IMR-90 (cell line): ENCODE measurements at places on chromosomes 2 and 18.

GRCh38 chr2:206979365-206979764 lies 40.0 kb downstream of the CPO start:
- DNase-seq = no peak

- DNase-seq = no peak
These were observed 42.2 kb upstream of the RTN4 start for GRCh38 chr2:55092439-55092838.

- DNase-seq = no peak
These were observed 33.2 kb downstream of the XPO1 start for GRCh38 chr2:61504949-61505348.

DNA sequence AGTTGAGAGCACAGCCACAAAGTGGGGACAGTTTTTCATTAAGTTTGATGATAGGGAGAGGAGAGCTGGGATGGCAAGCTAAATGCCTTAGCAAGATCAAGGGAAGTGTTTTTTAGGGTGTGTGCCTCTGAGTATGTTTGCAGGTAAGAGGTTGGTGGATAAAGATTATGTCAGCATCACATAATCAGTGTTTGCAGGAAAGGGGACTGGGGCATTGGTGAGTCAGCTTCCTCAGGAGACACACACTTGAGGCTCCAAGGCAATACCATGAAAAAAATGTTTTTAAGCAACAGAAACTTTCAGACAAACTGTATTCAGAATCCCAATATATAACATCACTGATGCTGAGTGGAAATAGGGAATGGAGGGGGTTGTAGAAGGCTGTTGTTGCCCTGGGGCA lies 25.4 kb upstream of the DTNB start:
- peak; percentile 36 for DNase-seq

DNA sequence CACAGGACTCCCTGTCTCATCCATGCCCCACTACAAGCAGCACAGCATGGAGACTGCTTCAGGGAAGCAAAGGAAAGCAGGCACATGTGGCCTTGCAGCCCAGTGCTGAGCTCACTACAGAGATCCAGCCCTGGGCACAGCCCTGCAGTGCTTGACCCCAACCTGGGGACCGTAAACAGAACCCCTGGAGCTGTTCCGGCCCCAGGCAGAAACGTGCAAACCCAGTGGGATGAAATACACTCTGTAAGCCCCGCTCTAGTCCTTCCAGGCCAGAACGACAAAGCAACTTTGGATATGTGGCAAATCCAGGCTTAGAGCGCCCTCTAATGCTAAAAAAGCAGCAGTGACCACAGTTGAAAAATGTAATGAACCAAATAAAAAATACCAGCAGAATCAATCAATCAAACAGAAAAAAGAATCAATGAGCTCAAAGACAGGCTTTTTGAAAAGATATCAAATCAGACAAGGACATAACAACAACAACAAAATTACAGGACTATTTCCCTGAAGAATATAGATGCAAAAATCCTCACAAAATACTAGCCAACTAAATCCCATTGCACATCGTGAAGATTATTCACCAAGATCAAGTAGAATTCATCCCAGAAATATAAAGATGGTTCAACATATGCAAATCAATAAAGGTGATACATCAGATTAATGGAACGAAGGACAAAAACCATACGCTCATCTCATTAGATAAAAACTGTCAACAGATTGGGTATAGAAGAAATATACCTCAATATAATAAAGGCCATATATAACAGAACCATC lies 45.6 kb downstream of the ZNF519 start:
- peak; percentile 37 for DNase-seq

GRCh38 chr2:179746981-179747380 lies 114.4 kb downstream of the ZNF385B start:
- DNase-seq = peak; percentile 7

GRCh38 chr2:45176390-45176789 lies 167.1 kb upstream of the SIX2 start:
- no peak for DNase-seq

- no peak for DNase-seq
These were observed 283.1 kb downstream of the TDRD15 start for GRCh38 chr2:21406911-21407310.

GRCh38 chr2:221310730-221311129 lies 261.4 kb downstream of the EPHA4 start:
- DNase-seq = no peak

GRCh38 chr2:54704688-54705605 lies 18.5 kb upstream of the EML6 start:
- peak; percentile 77 for DNase-seq

DNA sequence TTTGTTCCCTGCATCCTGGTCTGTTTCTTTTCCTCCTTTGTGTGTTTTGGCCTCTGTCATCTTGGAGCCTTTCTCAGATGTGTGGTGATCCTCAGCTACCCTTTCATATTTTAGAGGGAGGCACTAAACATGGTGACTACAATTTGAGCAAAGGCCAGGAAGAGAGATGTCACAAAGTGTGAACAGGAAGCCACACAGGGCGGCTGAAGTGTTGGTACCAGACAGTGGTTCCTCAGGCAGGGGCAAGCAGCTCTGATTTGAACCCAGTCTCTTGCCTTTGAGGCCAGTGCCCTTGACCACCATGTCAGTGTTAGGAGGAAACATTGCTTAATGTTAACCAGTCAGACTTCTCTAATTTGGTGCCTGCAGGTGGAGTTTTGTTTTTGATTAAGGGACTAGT lies 9.2 kb downstream of the LRRFIP1 start:
- no peak for DNase-seq

- DNase-seq = no peak
These were observed at the start of gene CDC42EP3 for GRCh38 chr2:37671009-37671815. CDC42EP3 (minus strand) TSS chr2:37671642; CDS start chr2:37646587, 25,055 bp downstream.

- DNase-seq = no peak
These were observed 232.2 kb downstream of the ZNF804A start for GRCh38 chr2:184830531-184830930.

DNA sequence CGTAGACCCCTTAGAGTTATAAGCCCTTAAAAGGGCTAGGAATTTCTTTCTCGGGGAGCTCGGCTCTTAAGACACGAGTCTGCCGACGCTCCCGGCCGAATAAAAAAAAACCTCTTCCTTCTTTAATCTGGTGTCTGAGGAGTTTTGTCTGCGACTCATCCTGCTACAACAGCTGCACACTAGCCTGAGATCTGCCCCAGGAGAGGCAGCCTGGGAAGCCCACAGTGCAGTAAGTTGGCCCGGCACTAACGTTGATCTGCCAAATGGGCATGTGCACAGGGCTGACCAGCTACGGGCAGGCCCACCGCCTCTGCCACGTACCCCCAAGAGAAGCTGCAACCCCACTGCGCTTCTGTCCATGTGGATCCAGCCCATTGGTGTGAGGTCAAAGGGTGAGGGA lies 8.4 kb upstream of the LIMS2 start:
- peak; percentile 53 for DNase-seq

DNA sequence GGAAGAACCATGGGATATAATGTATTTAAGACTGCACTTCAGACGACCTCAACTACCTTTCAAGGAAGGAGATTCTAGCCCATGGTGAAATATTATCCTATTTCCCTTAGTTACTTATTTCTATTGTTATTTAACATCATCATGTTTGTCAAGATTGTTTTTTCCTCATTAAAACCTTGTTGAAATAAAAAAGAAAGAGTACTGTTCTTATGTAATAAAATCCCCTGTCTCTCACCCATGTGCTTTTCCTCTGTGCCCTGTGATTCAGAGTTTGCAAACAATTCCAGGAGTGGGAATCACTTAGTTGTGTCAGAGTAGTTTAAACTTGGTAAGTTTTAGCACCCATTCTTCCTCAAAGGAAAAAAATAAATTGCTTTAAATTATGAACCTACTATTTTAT lies 43.6 kb downstream of the ERBB4 start:
- no peak for DNase-seq

GRCh38 chr2:45622336-45623075 lies 11.4 kb upstream of the SRBD1 start:
- DNase-seq = no peak

DNA sequence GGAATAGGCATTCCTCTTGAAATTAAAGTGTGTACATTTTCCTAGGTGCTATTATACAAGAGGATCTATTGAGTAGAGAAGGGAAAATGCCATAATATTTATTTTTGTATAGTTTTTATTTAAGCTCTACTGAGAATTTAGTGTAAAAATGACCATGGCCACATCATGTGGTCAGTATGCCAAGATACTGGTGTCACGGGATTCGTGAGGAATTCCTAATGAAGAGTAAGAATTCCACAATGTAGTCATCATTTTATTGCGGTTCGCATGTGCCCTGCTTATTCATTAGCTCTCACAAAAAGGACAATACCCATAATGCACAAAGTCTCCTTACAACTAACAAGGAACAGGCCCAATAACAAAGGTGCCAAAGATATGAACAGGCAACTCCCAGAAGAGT lies 39.3 kb upstream of the PARD3B start:
- peak; percentile 52 for DNase-seq

- no peak for DNase-seq
These were observed 4.4 kb downstream of the FOSL2 start for GRCh38 chr2:28397043-28397381.

- DNase-seq = peak; percentile 14
These were observed 24.4 kb downstream of the RDH14 start for GRCh38 chr2:18536100-18536499.

- DNase-seq = no peak
These were observed 797 bp upstream of the CRIM1 start for GRCh38 chr2:36354811-36355150.

GRCh38 chr18:29712785-29713184 lies 1329.8 kb downstream of the DSC3 start:
- no peak for DNase-seq

DNA sequence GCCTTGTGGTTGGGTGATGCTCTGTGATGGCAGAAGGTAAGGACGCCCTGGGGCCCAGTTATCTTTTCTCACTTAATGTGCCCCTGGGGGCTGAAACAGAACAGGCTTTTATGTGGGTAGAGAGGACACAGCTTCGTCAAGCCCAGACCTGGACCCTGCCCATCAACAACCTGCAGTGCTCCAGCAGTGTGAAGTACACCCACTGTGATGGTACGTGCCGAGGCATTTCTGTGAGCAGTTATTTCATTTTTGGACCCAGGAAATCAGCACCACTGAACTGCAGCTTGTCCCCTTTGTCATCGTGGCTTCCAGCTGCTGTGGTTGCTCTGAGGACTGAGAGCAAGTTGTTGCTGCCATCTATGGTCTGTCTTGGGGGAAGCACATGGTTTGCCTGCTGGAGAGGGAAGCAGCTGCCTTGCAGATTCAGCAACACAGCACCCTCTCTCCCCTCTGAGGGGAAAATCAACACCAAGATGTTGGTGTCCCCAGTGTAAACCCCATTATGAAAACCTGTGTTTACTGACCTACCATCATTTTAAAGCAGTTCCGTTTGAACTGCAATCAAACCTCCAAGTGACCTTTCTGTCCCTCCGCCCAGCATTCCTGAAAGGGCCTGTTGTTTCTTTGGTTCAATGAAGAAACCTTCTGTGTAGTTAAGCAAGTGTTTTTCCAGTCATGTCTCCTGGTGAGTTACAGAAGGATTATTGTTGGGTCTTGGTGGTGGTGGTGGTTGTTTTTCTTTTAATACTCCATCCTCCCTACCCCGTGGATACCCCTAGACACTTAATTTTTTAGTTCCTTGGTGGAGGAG lies 158.2 kb downstream of the MGAT5 start:
- DNase-seq = peak; percentile 86

DNA sequence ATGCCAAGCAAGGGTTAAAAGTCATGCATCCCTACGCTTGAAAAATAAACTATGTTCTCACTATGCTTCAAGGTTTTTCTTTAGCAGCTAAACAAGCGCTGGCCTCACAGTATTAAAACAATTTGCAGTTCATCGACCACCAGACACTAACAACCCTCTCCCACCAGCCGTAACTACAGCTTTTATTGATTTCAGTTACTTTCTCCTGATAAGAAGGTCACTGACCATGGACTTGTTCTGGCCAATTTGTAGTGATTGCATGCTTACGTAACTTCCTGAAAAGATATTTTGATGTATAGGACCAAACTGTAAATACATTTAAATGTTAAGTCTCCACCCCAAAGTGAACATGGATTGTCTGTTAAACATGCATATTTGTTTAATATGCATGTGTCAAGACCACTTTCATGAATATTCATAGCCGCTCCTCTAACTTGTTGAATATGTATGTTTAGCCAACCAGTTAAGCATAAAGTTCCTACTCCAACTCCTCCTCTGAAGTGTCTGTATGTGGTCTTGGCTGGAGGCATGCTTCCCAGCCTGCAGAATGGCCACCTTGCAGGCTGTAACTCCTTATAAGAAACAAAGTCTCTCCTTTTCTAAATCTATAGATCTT lies 1.7 kb upstream of the THOC1 start:
- DNase-seq = no peak

GRCh38 chr18:10919851-10920250 lies 229.5 kb downstream of the PIEZO2 start:
- DNase-seq = no peak

DNA sequence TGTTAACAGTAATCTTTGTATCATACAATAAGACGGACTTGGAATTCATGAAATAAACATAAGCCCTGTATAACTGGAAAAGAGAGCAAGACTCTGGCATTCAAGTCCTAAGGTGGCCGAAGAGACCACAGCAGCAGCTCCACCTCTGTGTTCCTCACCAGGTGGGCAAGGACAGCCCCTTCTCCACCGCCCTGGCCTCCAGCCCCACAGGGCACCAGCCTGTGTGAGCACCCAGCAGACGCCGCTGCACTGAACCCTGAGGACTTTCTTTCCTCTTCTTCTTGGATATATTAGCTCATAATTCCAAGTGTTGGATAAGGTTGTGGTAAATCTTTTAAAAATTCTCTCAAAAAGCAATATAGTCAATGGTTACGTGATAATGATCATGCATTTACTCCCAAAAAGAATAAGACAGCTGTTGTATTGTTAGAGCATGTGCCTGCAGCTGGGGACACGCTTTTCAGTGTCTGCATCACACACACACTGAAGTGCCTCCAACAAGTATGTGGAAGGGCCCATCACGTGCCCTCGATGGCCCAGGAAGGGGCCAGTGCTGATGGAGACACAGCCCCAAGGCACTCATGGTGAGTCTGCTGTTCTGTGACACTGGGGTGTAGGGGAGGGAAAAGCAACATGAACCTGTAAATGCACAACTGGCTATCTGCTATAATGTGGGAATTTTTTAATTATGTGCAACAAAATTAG lies 26.8 kb downstream of the FAM178B start:
- DNase-seq = no peak

DNA sequence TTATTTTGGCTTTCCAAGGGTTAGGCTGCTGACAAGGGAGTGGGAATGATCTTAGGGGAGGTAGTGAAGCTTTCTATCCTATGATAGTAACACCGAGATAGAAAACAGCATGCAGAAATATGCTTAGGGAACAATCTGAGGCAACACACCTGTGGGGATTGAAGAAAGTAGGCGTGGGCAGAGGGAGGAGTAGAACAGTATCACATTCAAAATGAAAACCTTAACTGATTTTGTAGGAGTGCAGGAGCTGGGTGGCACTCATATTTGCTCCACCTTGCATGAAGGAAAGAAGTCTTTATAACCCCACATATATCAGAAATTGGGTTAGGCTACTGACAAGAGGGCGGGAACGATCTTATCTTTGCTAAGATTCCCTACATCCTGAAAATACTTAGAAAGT lies 762.2 kb upstream of the CNTNAP5 start:
- no peak for DNase-seq

DNA sequence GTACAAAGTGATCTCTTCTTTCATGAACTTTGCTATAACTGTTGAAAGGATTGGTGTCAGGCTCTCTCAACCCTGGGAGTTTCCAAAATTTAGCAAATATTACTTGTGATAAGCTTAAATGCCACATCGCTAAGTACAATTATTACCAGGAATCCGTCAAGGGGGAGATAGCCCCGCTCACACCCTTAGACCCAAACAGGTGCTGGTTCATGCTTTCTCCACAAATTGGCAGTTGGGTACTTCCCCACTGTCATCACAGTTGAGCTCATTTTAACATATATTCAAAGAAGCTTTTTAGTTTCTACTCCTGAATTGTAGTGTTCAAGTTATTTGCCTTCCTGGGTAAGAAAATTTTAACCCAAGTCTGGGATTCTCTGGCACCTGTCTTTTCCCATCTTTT lies 29.8 kb upstream of the EPB41L5 start:
- DNase-seq = no peak
